Left cardiac atrium (tissue), 4 donors: ENCODE measurements at places on chromosomes 5 and 9. TPM values are rescaled to one million over a fixed set of nuclear protein-coding genes. Genes with fewer than 3 reads are reported as not detected.

Gene GDF9
- total RNA-seq = not detected

- no peak for DNase-seq
These were observed 153.3 kb downstream of the ESM1 start for GRCh38 chr5:54832045-54832444.

- no peak for DNase-seq
These were observed 472.3 kb downstream of the HINT1 start for GRCh38 chr5:130692770-130693169.

DNA sequence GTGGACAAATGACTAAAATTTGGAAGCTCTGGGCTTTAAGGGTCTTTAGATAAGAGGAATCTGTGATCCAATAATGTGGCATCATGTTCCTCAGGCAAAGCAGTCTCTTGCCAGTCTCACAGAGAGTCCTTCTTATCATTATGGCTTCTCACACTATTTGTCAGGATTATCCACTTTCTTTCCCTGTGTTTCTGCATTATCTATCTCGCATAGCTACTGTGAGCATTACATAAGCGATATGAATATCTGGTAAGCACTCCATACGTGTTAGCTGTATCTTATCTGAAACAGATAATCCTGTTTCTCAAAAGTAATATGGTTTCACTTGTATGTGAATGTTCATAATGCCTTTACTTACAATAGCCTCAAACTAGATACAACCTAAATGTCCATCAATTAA lies 9.6 kb downstream of the MCC start:
- no peak for DNase-seq

DNA sequence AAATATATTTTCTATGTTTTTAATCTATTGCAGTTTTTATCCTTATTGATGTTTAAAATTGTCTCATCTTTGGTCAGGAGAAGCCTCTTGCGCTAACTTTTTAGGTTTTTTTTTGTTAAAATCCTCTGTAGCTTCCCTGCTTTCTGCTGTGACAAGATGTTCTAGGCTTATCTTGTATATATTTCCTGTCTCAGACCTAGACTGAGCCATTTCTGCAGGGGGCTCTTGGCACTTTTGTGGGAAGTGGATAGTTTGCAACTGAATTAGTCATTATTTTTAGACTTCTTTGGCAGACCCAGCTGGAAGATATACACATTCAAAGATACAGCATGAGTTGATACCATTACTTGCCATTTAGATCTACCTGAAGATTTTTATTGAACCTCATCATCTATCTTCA lies 28.8 kb downstream of the TCERG1 start:
- no peak for DNase-seq

- DNase-seq = no peak
These were observed 6.0 kb downstream of the PCDH12 start for GRCh38 chr5:141952020-141952419.

GRCh38 chr5:64418013-64418412 lies 87.8 kb upstream of the RGS7BP start:
- no peak for DNase-seq

Gene DNAJC21
- total RNA-seq = 51.7 TPM

- peak; percentile 83 for DNase-seq
These were observed 80.7 kb downstream of the C9orf152 start for GRCh38 chr9:110126986-110127864.

DNA sequence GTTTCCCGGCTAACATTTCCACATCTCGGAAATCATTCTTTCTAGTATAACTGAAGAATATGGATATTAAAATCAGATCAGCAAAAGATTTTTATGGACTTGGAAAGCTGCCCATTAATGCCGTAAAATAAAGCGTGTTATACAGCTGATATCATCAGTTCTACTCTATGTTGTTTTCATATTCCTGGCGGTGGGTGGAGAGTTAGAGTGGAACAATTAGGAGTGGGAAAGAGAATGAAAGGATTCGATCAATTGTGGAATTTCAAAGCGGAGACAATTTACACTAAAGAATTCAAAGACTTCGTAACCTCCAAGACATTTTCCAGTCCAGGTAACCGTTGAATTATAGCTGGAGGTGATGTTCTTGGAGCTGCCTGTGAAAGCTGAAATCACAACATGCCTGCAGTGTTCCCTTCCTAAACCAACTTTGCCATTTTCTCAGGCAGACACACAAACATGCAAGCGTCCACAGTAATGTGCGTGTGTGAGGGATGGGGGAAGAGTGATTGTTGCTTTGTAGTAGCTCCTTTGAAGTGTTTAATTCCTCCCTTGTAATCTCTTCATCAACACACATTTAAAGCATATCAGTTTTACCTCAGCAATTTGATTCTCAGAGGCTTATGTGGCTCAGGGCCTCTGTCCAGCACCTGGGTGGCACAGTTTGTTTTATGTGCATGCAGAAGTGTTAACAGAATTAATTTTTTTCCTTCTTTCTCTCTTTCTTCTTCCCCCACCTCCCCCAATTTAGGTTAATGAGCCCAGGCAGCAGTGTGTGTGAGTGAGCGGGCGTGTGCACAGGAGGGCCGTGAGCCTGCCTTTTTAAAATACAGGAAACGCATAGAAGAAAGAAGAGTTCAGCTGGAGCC lies 544.1 kb downstream of the RAB3C start:
- DNase-seq = no peak

DNA sequence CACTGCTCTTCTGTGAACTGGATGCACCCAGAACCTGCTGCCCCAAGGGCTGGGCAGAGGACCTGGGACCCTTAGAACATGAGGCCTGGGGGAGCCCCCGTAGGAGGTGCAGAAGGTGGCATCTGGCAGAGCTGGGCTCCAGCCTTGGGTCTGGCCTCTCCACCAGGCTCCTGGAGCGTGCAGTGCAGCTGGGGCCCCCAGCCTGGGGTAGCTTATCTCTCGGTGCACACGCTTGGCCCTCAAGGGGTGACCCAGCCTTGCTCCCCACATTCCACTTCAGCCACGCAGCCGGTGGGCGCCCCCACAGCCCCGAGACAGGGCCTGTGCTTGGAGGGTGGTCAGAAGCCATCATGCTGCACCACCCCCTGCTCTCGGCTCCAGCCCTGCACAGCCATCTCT lies 5.6 kb upstream of the NR5A1 start:
- no peak for DNase-seq

- peak; percentile 90 for DNase-seq
These were observed at the start of gene TRPM6 for GRCh38 chr9:74887041-74887980. TSS of gene TRPM6 (minus strand) at chr9:74887921. CDS start at chr9:74887856, 65 bp downstream.

Gene ENHO
- total RNA-seq = 0.56 TPM

DNA sequence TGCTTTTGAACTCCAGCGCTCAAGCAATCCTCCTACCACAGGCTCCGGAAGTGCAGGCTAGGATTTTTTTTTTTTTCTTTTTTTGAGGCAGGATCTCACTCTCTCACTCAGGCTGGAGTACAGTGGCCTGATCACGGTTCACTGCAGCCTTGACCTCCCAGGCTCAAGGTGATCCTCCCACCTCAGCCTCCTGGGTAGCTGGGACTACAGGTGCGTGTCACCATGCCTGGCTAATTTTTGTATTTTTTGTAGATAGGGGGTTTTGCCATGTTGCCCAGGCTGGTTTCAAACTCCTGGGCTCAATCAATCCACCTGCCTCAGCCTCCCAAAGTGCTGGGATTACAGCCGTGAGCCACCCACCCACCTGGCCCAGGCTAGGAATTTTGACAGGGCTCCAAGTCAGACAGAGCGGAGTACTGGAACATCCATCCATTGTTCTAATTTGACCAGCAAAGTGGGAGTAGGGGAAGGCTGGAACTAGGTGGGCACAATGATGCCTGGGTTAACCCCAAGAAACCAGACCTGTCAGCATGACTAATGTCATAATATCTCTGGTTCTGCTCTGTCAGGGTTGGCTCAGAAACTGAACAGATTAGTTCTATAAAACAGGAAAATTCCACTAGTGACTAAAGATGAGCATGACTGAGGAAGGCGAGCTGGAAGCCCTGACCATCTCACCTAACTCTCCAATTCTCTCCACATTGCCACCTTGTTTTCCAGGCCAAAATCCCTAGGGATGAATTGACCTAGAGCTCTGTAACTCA lies 9.2 kb downstream of the ZBTB5 start:
- no peak for DNase-seq

GRCh38 chr5:67291671-67292070 lies 95.1 kb upstream of the CD180 start:
- no peak for DNase-seq

DNA sequence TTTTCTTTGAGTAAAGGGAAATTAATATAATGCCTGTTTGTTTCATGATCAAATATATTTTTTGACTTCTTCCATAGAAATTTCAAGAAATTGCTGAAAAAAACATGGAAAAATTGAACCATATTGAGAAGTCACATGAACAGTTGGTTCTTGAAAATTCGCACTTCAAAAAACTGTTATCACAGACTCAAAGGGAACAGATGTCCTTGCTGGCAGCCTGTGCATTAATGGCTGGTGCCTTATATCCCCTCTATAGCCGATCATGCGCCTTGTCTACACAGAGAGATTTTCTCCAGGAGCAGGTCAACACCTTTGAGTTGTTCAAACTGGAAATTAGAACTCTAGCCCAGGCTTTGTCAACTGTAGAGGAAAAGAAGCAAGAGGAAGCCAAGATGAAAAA lies 191.4 kb downstream of the CCDC171 start:
- no peak for DNase-seq

DNA sequence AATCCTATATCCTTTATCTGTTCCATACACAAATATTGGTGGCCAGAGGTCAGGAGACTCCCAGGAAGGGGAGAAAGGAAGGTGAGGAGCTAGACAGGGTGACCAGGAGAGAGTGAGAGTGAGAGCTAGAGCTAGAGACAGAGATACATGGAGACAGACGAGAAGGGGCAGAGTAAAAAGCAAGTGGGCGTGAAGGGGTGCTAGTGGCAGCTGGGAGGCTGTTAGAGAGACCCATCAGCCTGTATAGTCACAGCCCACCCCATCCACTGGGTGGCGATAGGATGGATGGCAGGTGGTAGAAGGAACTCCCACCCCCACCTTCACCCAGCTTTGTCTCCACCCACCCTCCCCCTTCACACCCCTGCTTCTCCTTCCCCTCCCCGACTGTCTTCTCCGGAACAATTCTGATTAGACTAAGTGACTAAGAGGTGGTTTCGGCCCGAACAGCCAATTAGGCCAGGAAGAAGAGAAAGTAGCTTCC lies 32.8 kb downstream of the PCDH1 start:
- no peak for DNase-seq

Gene SLC34A3
- not detected for total RNA-seq

Gene SELENOP
- total RNA-seq = 193 TPM

- DNase-seq = no peak
These were observed 279.9 kb upstream of the CD180 start for GRCh38 chr5:67476531-67476930.

Gene XPA
- total RNA-seq = 5.7 TPM

- DNase-seq = no peak
These were observed 220.6 kb downstream of the TAF11L14 start for GRCh38 chr5:17854901-17855300.

Gene FIBCD1
- 1.0 TPM for total RNA-seq

DNA sequence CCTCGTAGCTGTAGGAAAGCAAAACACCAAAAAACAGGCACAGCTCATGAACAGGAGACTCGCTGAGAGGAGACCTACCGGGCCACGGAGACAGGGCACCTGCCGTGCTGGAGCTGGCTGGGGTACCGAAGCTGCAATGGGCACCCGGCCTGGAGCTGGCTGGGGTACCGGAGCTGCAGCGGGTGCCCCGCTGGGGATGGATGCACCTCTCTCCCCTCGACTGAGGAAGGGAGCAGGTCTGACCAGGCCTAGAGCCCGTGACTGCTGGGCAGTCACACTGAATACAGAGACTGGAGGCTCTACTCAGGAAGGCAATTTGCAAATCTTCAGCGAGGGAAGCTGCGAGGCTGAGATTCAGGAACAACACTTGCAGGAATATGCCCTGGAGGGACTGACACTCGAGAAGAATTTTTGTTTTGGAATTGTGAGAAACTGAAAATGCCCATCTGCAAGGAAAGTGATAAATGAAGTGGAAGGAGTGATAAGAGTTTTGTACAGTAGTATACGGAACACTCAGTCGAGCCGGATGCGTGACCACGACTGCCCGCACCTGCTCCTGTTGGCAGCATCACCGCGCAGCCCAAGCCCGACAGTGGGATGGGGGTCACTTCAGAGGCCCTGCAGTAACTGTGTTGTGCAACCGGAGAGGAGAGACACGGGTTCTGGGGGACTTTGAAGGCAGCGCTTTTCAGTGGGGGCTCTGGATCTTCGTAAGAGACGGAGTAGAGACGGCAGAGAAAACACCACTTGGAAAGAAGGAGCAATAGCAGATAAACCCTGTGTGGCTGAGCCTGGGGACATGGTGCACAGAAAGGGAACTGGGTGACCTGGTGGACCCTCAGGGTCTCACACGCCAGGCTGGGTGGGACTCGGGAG lies 27.9 kb upstream of the LPCAT1 start:
- DNase-seq = no peak

- DNase-seq = no peak
These were observed 128.4 kb downstream of the MAST4 start for GRCh38 chr5:66724349-66725139.

DNA sequence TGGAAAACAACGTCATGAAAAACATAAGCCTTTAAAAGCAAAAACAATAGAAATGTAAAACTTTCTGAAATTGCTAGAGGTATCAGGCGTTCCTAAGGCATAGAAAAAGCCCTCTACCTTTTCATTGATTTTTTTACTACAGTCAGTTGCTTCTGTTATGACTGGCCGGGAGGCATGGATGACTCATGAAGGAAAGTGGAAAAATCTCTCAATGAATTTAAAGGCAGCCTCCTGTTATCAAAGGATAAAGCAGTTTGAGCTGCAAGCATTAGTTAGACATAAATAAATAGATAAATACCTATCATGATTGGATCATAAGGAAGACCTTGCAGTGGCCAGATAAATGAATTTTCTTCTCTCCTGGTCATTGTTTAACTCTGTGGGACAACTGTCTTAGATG lies 281.6 kb downstream of the MAST4 start:
- DNase-seq = no peak

DNA sequence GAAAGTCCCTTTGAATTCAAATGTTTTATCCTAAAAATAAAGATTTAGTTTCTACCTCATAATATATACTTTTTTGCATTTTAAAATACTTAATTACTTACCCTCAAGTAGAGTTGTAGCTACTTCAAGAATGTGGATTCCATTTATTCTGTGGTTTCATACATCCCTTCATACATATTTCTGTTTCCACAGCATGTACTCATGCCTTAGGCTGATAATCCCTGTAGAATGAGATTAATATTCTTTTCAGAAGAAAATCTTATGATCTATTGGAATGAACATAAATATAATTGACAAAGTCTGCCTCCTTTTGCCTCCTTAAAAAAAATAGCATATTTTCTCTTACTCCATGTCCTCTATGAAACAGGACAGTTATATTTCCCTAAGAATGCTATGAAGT lies 465.7 kb downstream of the DTWD2 start:
- DNase-seq = no peak

DNA sequence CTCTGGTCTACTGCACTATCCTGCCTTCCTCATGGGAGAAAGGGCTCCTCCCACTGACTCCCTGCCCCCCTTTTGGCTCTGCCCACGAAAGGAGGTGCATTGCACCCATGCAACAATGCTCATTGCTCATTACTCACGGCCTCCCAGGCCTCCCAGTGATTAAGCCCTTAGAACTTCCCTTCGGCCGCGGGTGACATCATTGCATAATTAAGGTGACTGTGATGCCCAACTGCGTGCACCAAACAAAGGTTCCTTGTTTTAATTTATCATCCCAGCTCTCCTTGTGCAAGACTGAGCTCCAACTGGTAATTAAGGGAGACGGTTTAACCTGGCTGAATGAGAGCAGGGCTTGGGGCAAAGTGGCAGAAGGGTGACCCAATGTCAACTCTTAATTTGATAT lies 180.4 kb downstream of the GAS1 start:
- DNase-seq = peak; percentile 35
